ENCODE measurements at places on chromosomes 4 and X. TPM values are rescaled to one million over a fixed set of nuclear protein-coding genes. Genes with fewer than 3 reads are reported as not detected.
A peak's percentile ranks its signal among the peaks of the same experiment; 100 is the strongest.

Gene LEF1
- polyA plus RNA-seq: 1.2 TPM

DNA sequence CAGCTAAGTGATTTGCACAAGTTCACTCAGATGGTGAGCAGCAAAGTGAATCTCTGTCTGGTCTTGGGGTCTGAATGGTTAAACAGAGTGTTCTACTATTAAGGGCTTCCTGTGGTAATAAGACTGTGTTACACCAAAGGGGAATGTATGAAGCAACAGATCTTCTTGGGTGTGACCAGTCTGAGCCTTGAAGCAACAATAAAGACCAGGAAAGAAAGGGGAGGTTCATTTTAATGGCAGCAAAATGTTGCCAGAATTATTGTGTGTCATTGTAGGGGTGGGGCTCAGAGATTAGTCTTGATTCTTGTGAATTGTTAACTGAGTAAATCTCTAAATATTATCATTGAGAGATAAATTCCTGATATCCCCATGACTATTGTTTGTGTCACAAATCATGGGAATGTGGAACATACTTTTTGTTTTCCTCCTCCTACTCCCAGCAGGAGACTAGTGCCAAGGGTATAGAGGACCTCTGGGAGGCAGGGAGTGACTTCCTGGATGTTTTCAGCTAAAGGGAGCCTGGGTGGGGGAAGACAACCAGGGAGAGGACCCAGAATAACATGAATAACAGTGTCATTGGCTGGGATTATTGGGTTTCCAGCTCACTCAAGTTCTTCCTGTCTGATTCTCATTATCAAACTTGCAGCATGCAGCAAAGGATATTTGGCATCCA, 141.4 kb upstream of the PAK3 start:
- DNase-seq: no peak

DNA sequence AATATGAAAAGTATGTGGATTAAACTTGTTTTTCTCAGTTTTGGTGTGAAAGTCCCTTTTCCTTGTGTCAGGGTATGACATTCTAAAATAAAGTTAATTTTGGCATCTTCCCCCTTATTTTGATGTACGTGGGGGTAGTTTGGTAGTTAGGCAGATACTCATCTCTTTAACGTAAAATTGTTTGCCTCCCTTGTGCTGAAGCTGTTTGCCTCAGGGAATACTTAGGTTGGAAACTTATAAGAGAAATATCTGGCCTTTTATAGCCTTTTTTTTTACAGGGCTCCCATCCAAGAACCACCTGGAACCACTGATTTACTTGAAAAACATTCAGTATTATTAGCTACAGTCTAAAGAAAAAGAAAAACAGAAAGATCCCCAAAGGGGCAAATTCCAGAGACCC, 85.5 kb downstream of the PHEX start:
- no peak for DNase-seq

DNA sequence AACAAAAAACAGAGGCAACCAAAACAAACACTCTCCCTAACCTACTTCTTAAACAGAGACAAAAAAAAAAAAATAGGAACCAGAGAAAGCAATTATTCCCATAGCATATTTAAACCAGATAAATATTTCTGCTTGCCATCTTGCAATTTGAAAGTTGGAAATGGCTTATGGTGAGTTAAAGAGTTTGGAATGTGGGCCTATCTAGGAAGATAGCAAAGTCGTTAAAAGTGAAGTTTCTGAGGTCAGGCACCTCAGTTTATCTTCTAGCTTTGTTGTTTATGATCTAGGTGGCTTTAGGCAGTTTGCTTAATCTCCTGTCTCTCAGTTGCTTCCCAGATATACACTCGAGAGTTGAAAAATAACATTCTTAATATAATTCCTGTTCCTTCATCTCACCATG, 284.2 kb downstream of the KCNIP4 start:
- no peak for DNase-seq

GRCh38 chr4:121784975-121785374, 16.1 kb upstream of the EXOSC9 start:
- peak; percentile 79 for DNase-seq
